ENCODE measurements at places on chromosomes 7 and 10.

DNA sequence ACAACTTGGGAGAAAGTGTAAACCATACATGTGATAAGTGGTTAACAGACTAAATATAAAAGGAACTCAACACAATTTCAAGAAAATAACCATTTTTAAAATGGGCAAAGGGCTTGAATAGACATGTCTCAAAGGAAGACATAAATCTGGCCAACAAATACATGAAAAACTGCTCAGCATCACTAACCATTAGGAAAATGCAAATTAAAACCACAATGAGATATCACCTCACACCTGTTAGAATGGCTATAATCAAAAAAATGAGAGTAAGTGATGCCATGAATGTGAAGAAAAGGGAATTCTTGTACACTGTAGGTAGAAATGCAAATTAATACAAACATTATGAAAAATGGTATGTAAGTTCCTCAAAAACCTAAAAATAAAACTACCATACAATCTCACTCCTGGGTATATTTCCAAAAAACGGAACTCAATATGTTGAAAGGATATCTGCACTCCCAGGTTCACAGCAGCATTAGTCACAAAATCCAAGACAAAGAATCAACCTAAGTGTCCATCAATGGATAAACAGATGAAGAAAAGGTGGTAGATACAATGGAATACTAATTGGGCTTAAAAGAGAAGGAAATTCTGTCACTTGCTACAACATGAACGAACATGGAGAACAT, 5.6 kb downstream of the SNX13 start:
- no peak for DNase-seq

- DNase-seq: no peak
These were observed 23.2 kb upstream of the PHF14 start for GRCh38 chr7:10950494-10950893.

DNA sequence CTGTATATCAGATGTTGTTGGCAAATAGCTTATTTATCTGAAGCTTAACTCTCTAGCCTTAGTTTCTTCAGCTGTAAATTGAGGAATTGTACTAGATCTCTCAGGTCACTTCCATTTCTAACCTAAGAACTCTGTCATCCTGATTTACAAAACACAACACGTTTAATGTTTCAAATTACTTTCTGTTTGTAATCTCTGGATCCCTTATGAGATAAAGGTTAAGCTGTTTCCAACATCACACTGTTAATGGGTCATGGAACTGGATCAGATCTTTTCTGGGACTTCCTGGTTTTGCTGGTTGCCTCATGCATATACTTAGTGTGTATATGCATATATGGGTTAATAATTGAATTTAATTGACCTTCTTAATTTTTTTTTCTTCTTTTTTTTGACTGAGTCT, 9.9 kb downstream of the SAMD8 start:
- DNase-seq: no peak

DNA sequence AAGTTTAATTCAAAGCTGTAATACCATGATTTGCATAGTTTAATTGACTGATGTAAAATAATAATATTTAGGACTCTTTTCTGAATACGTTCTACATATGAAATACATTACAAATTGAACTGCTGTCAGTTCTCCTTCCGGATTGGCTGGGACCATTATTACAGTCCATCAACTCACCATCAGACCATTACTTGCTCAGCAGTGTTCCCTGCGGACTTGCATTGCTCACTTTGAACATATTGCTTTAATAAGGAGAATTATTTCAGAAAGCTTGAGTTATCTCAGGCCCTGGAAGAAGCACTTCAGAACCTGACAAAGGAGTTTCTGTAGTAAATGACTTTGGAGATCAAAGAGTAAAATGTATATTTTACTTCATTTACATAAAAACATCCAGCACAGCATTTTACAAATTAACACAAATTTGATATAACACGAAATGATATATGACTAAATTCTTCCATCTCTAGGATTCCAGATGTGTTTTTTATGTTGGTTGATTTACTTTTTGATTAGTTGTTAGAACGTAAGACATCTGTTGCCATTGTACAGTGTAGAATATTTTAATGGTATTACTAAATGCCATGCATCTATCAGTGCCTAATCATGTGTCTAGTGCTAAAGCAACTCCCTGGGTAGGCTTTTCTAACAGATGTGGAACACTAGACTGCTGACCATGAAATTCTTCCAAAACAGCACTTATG, 418.5 kb upstream of the SEMA3A start:
- no peak for DNase-seq

GRCh38 chr7:104777301-104777800, 236.7 kb upstream of the KMT2E start:
- DNase-seq: no peak

GRCh38 chr10:125200396-125200795, 40.0 kb upstream of the CTBP2 start:
- DNase-seq: no peak

DNA sequence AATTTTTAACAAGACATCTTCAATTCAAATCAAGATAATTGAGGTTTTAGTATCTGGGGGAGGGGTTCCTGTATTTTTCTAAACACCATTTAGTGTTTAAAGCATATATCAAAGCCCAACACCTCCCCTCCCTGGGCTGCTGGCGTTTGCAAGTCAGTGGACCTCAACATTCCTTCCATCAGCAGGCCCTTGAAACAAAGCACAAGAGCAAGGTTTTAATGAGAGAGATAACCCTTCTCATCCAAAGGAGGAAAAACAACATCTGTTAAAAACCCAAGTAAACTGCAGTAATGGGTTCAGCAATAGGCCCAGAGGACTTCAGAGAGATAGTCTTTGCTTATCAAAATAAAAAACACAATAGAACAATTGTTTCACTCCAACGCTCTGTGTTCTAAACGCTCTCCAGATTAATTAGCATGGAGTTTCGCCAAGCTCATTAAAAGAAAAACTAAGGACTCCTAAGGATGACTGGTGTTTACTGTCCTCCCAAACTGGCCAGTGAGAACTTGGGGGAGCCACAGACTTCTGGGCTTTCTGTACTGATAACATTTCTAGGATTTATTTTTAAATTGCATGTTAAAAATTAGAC, 2.5 kb downstream of the JCAD start:
- DNase-seq: no peak

- DNase-seq: no peak
These were observed 7.4 kb downstream of the APBB1IP start for GRCh38 chr10:26445411-26446031.

GRCh38 chr7:117674617-117675016, 194.8 kb downstream of the CFTR start:
- DNase-seq: no peak

DNA sequence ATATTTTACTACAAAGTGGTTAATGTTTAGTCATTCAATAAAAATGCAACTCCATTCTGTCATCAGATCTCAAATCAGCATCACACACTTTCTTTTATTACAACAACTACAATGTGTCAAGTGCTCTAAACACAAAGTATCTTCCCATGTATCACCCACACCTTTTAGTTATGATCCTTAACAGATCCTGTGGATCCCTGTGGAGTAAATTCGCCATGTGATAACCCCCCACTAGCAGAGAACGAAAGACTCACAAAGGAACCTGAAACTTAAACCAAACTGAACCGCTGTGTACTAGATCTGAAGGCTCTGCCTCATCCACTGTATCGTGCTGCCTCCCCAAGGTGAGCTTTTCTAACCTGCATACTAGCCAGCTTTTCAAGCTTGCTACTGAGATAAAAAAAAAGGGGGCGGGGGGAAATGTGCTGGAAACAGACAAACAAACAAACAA, 1.7 kb downstream of the DPY19L1 start:
- peak; percentile 21 for DNase-seq

GRCh38 chr7:29843093-29843492, 36.8 kb downstream of the WIPF3 start:
- no peak for DNase-seq

- no peak for DNase-seq
These were observed 28.2 kb downstream of the ZNF25 start for GRCh38 chr10:37948210-37948609.

DNA sequence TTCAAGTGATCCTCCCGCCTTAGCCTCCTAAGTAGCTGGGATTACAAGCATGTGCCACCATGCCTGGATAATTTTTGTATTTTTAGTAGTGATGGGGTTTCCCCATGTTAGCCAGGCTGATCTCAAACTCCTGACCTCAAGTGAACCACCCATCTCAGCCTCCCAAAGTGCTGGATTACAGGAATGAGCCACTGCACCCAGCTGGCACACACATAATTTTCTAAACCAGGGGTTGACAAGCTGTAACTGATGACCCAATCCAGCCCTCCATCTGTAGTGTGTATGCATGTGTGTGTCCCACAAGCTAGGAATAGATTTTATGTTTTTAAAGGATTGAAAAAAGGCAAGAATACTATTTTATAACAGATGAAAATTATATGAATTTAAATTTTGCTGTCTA, 125.9 kb upstream of the INSYN2A start:
- DNase-seq: no peak

GRCh38 chr10:86259901-86260562, 106.6 kb downstream of the GRID1 start:
- no peak for DNase-seq

DNA sequence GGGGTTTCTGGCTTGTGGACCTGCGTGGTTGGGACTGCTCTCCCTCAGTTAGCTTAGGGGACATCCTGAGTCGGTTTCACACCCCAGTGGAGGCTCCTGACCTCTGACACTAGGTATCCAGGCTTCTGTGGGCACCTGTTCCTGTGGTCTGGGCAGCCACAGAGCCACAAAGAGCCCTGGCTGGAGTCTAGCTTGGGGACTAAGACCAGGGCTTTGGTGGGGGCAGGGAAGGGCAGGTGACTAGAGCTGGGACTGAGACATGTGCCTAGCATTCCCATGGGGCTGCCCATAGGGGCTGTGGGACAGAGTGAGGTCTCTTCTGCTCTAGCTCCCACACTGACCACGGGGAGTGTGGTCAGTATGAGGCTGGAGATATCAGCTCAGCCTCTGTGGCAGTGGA, 4.0 kb upstream of the TMEM270 start:
- DNase-seq: no peak
